ENCODE measurements at places on chromosomes 2 and 18. TPM values are rescaled to one million over a fixed set of nuclear protein-coding genes. Genes with fewer than 3 reads are reported as not detected.

Gene ZNF513
- total RNA-seq = 9.5 TPM

Gene COLEC11
- 0.35 TPM for total RNA-seq

Gene FBXO41
- 0.56 TPM for total RNA-seq

Gene IL1B
- total RNA-seq = 0.46 TPM

Gene SERPINB2
- 0.71 TPM for total RNA-seq

Gene ANKRD30BL
- not detected for total RNA-seq

Measured in pulmonary artery endothelial cell (primary cell).